T-helper 9 cell (primary cell): ENCODE measurements at places on chromosomes 11 and 22.
A peak's percentile ranks its signal among the peaks of the same experiment; 100 is the strongest.

GRCh38 chr11:21650961-21651360 lies 541.9 kb upstream of the ANO5 start:
- no peak for DNase-seq

DNA sequence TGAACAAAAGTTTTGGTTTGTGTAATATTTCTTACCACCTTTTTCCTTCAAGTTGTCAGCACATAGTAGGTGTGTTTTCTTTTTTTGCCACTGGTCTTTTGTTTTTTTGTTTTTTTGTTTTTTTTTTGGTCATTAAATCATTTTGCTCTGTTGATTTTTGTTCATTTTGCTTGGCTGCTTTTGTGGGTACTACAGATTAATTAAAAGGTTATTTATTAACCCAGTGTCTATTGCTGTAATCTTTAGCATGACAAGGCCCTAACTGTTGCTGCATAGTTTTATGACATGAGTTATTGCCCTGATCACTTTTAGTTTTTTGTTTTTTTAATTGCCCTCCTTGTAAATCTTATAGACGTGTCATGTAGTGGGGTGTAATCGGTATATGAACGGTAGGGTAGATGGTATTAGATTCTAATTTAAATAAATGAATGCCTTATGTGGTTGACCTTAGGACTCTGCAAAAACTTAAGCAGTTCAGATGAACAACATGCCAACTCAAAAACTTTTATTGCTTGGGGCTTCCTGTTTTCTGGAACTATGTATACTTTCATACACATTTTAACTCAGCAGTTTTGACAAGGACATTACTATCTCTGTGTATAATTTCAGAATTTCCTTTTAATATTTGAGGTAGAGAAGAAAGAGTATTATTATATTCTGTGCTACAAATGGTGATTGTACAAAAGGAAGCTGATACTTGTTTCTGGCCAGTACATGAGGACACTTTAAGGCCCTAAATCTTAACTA lies 7.9 kb downstream of the EWSR1 start:
- DNase-seq = no peak

DNA sequence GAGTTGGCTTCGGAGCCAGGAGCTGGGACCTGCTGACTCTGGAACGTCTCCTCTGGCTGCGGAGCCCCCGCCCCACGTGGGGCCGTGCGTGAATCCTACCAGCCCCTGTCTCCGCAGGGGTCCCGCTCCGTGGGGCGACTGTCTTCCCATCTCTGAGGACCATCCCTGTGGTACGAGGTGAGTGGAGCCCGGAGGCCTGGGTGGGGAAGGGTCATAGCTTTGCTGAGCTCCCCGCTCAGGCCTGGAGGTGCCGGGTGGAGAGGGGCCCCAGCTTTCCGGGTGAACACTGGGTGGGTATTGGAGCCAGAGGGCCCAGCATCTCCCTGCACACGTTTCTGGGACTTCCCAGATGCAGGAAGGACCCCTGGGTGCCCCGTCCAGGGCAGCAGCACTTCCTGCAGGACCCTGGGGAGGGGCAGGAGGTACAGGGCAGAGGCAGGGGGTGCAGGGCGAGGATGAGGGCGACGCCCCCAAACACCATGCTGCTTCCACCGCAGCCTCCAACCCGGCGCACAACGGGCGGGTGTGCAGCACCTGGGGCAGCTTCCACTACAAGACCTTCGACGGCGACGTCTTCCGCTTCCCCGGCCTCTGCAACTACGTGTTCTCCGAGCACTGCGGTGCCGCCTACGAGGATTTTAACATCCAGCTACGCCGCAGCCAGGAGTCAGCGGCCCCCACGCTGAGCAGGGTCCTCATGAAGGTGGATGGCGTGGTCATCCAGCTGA lies 3.8 kb downstream of the MUC5AC start:
- DNase-seq = no peak

- DNase-seq = no peak
Measured at GRCh38 chr11:24312464-24313238, 184.2 kb upstream of the LUZP2 start.

- no peak for DNase-seq
Measured at GRCh38 chr22:19419086-19419463, 12.5 kb downstream of the HIRA start.

- no peak for DNase-seq
Measured at GRCh38 chr22:35918456-35918855, 110.2 kb downstream of the RBFOX2 start.

GRCh38 chr11:93054279-93054678 lies 84.8 kb downstream of the MTNR1B start:
- no peak for DNase-seq

GRCh38 chr11:110908401-110909105 lies 196.3 kb upstream of the ARHGAP20 start:
- DNase-seq = no peak

GRCh38 chr22:39278040-39278439 lies 33.3 kb upstream of the PDGFB start:
- no peak for DNase-seq

DNA sequence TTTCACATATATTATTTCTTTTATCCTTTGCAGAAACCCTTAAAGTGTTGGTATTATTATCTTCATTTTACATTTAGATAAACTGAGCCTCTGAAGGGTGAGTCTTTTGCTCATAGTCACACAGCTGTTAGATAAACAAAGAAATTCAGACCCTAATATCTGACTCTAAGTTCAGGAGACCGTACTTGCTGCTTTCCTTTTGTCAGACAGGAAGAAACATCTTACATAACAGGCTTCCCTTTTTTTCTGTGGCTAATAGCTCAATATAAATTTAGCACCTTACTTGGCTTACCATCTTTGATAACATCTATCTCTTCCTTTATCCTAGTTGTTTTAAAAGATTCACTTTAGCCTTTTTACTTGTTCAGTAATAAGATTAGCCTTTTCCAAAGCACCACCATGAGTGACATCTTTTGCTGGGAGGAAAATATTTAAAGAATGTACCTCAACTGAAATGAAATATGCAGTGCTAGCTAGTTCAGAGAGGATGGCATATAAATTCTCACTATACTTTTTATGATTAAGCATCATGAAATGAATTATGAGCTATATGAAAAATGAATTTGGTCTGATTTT lies 128.6 kb downstream of the WNT11 start:
- DNase-seq = no peak

GRCh38 chr11:72188267-72188666 lies 3.7 kb upstream of the FOLR1 start:
- DNase-seq = no peak

GRCh38 chr11:73762732-73763131 lies 1.9 kb upstream of the RAB6A start:
- no peak for DNase-seq

GRCh38 chr11:104992781-104993180 lies 24.4 kb upstream of the CASP4 start:
- DNase-seq = no peak

DNA sequence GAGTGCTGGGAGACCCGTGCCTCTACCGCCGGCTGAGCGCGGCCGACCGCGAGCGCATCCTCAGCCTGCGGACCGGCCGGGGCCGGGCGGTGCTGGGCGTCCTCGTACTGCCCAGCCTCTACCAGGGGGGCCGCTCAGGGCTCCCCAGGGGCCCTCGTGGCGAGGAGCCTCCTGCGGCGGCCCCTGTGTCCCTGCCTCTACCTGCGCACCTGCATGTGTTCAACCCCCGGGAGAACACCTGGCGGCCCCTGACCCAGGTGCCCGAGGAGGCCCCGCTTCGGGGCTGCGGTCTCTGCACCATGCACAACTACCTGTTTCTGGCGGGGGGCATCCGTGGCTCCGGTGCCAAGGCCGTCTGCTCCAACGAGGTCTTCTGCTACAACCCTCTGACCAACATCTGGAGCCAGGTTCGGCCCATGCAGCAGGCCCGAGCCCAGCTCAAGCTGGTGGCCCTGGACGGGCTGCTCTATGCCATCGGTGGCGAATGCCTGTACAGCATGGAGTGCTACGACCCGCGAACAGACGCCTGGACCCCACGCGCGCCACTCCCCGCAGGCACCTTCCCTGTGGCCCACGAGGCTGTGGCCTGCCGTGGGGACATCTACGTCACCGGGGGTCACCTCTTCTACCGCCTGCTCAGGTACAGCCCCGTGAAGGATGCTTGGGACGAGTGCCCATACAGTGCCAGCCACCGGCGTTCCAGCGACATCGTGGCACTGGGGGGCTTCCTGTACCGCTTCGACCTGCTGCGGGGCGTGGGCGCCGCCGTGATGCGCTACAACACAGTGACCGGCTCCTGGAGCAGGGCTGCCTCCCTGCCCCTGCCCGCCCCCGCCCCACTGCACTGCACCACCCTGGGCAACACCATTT lies 3.5 kb downstream of the KLHDC7B start:
- no peak for DNase-seq

GRCh38 chr11:60182541-60183330 lies at the start of gene MS4A6A:
TSS of gene MS4A6A (minus strand) at chr11:60183083. CDS start at chr11:60181727, 1,356 bp downstream.
- DNase-seq = no peak

GRCh38 chr11:85680897-85681296 lies 5.1 kb downstream of the CCDC89 start:
- no peak for DNase-seq

DNA sequence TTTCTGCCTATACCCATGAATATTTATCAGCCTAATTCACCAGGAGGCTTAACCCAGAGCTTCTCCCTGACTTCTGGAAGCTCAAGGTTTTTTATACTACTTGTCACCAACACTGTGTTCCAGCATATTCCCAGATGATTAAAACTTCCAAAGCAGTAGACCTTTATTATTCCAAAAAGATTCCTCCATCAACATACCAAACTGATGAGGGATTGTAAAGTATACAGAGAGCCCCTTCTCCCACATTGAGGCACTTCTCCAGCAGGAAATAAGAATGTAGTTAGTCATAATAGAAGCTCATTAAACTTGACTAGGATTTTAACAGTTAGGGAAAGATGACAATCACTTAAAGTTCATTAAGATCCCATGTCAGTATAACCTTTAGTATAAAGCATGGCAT lies 51.4 kb upstream of the CEP126 start:
- DNase-seq = no peak

GRCh38 chr11:45169310-45170072 lies 23.1 kb downstream of the PRDM11 start:
- no peak for DNase-seq

DNA sequence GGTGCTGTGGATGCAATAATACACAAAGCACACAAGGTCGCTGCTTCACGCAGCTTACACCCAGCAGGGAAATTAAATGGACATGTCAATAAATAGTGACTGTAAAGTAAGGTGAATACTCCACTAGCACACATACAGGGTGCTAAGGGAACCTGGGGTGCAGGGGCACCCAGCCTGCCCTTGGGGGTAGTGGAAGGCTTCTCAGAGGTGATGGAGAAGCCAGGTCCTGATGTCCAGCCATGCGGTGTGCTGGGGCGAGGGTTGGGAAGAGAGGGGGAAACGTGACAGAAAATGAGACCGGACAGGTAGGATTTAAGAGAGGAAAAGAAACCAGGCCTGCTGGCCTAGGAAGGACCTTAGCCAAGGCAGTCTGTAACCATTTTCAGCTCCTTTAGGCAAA lies 200.5 kb downstream of the GRIK4 start:
- no peak for DNase-seq

DNA sequence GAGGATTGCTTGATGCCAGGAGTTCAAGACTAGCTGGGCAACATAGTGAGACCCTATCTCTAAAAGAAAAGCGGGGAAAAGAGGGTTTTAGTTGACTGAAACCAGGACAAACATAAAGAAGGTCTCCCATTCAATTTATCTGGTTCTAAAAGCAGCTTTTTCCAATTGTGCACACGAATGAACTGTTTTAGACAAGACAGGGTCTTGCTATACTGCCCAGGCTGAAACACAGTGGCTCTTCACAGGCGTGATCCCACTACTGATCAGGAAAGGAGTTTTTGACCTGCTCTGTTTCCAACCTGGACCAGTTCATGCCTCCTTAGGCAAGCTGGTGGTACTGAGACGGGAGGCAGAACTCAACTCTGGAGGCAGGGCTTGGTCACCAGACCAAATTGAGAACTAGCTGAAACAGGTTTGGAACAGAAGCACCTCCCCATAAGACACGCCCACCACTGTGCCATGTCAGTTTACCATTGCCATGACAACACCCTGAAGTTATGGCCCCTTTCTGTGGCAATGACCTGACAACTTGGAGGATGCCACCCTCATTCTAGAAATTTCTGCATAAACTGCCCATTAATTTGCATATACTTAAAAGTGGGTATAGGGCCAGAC lies 2.8 kb upstream of the NUCB2 start:
- DNase-seq = no peak

DNA sequence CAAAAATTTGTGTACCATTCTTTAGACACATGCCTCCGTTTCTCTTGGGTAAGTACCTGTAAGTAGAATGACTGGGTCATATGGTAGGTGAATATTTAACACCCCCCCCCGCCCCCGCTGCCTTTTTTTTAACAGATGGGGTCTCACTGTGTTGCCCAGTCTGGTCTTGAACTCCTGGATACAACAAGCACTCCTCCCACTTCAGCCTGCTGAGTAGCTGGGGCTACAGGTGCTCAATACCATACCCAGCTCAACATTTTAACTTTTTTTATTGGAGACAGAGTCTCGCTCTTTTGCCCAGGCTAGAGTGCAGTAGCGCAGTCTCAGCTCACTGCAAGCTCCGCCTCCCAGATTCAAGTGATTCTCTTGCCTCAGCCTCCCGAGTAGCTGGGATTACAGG lies 32.5 kb downstream of the CECR2 start:
- DNase-seq = no peak

GRCh38 chr11:132080127-132080526 lies 709.7 kb downstream of the NTM start:
- no peak for DNase-seq

DNA sequence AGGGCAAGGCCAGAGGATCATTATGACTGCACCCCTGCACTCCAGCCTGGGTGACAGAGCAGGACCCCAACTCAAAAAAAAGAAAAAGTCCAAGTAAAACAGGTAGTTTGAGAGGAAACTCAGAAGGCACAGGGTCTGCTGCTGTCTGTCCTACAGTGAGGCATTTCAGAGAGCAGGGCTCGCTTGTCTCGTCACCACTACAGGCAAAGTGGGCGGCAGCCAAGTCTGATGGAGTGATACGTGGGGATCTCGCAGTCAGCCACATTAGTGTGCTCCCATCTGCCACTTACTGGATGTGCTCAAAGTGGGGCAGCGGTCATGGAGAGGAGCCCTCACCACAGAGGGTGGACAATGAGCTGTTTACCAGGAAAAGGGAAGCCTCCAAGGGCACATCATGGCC lies 42.1 kb downstream of the PI4KA start:
- DNase-seq = no peak

DNA sequence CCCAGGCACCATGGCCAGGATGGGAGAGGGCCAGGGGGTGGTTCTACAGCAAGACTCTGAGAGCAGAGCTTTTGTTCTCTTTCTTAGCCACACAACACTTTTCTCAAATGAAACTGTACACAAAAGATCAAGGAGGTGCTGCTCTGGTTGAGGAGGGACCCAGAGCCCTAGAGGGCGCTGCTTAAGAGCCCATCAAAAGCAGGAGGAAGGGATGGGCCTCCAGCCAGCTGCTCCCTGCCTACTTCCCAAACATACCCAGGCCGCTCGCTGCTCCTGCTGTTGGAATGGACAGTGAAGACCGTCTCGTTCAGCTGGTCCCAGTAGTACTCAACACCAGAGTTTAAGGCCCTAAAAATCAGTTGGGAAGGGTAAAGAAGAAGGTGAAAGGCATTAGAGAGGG lies 18.4 kb upstream of the CHRM4 start:
- no peak for DNase-seq

GRCh38 chr22:45867118-45867905 lies 109.7 kb downstream of the WNT7B start:
- DNase-seq = no peak

GRCh38 chr11:47395223-47396048 lies 13.0 kb upstream of the SLC39A13 start:
- no peak for DNase-seq

- peak; percentile 60 for DNase-seq
Measured at GRCh38 chr11:72585762-72586311, 88.4 kb downstream of the PDE2A start.
